ENCODE measurements at places on chromosomes 5 and 9.
A peak's percentile ranks its signal among the peaks of the same experiment; 100 is the strongest.

- DNase-seq = no peak
Observed at GRCh38 chr9:110048976-110049698, 158.8 kb downstream of the C9orf152 start.

GRCh38 chr5:83689881-83690280 lies 30.8 kb downstream of the HAPLN1 start:
- DNase-seq = no peak

DNA sequence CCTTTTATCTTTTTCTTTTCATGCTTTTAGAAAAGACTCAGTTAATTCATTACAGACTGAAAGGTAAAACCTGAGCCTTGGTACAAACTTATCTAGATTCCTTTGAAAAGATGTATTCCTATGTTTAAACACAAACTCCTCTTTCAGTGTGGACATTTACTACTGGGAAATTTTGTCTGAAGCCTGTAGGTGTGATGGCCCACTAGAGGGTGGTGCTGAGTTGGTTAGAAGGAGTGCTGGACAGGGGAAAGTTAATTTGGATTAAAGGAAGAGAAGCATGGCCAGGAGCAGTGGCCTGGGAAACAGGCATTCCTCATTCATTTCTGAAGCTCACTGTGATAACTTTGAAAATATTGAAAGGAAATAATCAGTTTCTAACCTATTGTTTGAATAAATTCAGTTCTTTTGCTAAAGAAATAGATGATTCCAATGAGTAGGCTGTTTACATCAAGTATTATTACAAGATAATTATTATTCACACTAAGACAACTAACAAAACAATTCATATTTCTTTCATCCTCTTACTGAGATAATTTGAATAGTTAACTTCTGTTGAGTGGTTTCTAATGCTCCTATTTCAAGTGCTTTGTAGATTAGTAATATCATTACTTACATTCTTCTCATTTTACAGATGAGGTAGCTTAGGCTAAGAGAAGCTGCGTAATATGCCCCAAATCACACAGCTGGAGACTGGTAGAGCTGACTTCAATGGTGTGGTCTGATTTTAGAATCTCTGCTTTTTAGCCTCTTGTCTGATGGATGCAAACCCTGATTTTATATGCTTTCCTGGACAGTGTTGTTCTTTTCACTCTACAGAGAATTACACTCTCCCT lies 150.9 kb downstream of the ADGRV1 start:
- peak; percentile 10 for DNase-seq

GRCh38 chr9:85004818-85005413 lies 335.4 kb downstream of the NTRK2 start:
- DNase-seq = no peak

DNA sequence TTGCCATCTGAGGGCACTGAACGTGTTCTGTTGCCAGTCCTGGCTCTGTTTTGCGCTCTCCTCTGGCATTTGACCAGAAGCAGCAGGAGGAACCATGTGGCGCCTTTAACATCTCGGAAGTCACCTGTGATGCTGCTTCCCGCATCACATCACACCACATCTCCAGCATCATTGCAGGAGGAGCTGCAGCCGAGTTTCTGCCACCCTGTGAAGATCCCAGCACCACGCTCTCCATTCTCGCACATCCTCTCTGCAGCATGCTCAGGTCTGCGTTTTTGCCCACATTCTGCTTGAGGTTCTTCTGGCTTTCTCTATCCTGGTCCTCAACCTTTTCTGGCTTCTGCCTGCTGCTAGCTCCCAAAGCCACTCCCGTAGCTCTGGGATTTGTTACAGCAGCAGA lies 11.0 kb upstream of the IRX4 start:
- DNase-seq = no peak

GRCh38 chr9:111527347-111527746 lies 2.4 kb downstream of the ZNF483 start:
- DNase-seq = no peak

DNA sequence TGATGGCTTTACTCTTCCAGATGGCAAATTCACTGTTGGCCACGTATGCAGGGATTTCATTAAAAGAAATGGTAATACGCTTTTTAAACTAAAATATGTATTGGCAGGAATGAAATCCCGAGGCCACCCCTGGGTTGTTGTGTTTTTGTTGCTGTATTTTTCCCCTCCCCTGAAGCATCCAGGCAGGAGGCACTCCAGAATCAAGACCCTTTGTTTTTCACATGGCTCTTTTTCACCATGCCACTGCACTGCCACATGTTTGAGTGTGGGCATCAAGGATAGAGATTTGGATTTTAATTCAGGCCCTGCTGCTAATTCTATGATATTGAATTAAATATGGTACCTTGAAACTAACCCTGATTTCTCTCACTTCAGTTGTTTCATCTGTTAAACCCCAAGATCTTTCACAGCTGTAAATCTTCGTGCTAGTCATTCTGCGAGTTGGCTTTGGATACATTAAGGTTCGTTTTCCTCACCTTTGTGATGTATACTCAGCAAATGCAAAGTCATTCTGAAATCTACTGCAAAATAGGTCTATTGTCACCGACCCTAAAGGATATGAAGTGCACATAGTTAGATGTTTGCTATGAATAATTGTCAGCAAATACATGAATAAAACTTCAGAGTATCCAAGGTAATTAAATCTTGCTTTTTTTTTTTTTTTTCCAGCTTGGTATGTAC lies 533.4 kb downstream of the PTPRD start:
- DNase-seq = no peak

DNA sequence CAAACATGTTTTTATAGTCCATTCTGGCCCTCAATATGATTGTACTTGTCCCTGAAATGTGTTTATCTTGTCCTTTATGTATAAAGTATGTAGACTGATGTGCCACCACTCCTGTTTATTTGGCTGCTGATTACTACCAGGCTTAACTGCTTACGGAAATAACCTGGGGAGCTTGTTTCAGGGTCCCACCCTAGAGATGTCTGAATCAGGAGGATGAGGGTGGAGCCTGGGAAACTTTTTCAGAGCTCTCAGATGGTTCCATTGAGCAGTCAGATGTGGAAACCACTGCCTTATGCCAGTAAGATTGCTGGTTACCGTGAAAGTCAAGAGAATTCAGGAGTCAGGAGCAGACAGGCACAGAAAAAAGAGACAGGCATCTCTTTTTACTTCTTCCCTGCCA lies 19.2 kb downstream of the SLC23A1 start:
- DNase-seq = no peak

DNA sequence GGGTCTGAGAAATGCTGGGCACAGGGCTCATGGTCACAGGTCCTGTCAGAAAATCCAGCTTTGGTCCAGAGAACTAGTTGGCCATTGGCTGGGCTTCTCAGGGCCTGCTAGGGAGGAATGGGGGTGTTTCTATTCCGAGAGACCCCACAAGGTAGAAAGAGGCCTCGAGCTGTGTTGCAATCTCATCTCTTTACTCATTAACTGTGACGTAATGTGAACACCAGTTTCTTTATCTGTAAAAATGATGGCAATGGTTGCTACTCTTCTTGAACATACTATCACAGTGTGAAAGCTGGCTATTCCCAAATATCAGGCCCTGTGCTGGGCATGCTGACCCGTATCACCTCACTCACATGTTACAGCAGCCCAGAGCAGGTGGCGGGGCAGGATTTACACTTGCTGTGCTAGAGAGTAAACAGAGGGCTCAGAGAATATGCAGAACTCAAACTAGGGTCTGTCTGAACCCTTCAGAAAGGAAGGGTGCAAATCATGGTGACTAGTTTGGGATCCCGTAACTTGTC lies 35.7 kb upstream of the SLC25A51 start:
- DNase-seq = no peak

GRCh38 chr5:13278811-13279210 lies 665.7 kb downstream of the DNAH5 start:
- no peak for DNase-seq

DNA sequence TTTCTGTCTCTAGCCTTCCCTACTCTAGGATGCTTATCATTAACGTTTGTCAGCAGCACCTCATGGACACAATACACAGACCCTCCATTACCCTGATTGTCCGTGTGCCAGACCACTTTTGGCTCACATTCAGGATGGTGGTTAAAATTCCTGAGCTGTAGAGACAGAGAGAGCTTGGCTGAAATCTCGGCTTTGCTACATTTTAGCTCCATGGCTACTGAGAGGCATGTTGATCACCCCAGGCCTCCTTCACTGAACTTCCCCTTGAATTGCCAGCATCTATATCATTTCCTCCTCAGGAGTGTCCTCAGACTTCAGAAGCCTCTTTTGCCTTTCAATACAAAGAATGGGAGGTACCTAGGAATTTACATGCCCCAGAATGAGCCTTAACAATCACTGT lies 104.7 kb upstream of the ISL1 start:
- DNase-seq = no peak

- DNase-seq = no peak
Observed at GRCh38 chr9:121638399-121638798, 13.0 kb upstream of the DAB2IP start.

DNA sequence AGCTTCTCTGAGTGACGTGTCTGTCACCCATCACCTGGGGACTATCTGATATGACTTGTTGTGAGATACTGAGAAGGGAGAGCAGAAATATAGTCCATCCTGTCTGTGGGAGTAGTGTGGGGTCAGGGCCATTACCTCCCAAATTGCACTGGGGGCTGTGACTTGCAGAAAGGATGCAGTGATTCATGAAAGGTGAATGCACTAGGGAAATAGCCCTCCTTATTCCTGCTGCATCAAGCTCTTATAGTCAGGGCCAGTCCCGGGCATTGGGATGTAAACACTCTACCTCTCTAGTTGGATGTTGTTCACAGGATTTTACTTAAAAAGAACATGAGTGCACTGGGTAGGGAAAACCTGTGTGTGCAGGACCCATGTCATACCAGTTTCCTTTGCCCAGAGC lies 124.8 kb downstream of the STK32A start:
- no peak for DNase-seq

DNA sequence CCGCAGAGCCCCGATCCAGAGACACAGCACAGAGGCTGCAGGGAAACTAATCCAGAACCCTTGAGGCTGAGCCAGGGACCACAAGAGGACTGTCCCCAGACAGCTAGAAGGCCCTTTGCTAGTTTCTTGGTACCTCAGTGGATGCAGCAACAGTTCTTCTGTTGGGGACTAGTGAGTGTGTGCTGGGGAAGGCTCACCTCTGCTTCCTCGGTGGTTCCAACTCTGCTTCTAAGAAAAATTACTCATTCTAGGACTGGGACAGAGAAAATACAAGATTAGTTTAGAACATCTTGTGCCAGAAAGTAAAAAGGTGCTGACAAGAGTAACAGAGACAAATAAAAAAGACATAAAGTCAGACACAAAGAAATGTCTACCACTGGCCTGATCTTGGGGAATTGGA lies 19.5 kb upstream of the ZNF484 start:
- no peak for DNase-seq

DNA sequence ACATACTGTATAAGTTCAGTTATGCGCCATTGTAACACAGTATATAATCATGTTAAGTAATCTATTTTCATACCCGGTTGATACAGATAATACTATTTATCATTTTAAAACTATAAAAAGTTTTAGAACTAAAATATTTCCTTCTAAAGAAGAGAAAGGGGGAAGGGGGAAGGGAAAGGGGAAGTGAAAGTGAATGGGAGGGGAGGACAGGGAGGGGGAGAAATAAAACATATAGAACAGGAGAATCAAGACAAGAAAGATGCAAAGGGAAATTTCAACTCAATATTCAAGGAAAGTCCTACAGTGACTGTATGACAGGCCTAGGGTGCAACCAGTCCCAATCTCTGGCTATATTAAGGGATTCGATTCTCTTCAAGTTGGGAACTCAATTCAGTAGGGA lies 1278.8 kb downstream of the MAT2B start:
- no peak for DNase-seq

DNA sequence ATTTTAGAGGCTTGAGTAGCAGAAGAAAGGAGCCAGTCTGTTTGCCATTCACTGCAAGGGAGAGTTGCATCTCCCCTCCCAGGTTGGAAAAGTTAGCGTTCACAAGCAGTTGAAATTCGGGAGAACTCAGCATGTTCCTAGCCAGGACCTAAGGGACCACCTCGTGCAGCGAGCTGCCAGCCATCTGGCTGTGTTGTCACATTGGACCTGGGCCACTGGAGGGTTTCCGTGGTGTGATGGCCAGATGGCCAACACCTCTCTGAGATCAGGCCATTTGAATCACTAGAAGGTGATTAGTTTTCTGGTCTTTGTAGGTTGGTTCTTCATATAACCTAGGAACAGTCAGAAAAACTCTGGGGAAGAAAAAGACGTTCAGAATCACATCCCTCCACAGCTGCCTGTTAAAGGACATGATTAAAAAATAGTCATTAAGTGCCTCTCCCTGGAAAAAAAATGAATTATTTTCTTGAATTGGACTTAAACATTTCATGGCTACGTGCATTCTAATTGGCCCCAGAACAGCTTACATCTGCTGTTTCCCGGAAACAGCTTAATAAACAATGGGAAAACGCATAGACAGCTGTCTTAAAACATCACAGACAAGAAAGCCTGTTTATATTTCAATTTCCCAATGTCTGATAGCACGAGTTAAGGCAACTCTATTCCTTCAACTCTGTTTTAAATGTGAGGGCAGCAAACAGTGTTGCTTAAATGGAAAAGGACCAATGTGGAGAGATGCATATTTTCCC lies 303.9 kb downstream of the TENT4A start:
- peak; percentile 93 for DNase-seq

DNA sequence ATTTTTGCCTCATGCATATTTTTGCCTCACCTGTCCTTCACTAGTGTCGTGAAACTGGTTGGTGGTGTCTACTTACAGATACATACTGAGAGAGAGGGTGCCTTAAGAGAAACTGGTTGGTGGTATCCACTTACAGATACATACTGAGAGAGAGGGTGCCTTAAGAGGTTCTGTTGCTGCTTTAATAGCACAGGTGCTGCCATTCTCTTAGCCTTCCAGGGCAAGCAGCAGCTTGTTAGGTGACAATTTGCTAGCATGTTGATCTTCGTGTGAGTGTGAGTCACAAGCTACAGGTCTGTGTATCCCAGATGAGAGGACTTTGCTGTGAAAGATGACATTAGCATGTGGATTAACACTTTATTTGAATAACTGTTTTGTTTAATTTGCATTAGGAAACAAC lies 1.4 kb downstream of the PTTG1 start:
- DNase-seq = no peak

- no peak for DNase-seq
Observed at GRCh38 chr5:103393101-103393754, 134.7 kb downstream of the MACIR start.

GRCh38 chr5:122896598-122897282 lies 51.3 kb downstream of the SNX24 start:
- peak; percentile 35 for DNase-seq

- DNase-seq = no peak
Observed at GRCh38 chr9:114416906-114417305, 29.1 kb upstream of the AKNA start.

DNA sequence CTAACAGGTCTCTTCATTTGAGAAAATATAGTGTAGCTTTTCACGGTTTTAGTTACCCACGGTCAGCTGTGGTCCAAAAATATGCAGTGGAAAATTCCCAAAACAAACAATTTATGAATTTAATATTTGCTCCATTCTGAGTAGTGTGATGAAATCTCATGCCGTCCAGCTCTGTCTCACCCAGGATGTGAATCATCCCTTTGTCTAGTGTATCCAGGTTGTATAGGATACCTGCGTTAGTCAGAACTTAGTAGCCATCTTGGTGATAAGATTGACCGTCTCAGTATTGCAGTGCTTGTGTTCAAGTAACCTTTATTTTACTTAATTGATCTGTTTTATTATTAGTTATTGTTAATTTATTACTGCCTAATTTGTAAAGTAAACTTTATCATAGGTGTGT lies 41.1 kb downstream of the NDUFS4 start:
- no peak for DNase-seq
